ENCODE measurements at places on chromosomes 2 and 18.

GRCh38 chr2:30237966-30238800 is 6.8 kb downstream of the LBH start:
- no peak for DNase-seq

DNA sequence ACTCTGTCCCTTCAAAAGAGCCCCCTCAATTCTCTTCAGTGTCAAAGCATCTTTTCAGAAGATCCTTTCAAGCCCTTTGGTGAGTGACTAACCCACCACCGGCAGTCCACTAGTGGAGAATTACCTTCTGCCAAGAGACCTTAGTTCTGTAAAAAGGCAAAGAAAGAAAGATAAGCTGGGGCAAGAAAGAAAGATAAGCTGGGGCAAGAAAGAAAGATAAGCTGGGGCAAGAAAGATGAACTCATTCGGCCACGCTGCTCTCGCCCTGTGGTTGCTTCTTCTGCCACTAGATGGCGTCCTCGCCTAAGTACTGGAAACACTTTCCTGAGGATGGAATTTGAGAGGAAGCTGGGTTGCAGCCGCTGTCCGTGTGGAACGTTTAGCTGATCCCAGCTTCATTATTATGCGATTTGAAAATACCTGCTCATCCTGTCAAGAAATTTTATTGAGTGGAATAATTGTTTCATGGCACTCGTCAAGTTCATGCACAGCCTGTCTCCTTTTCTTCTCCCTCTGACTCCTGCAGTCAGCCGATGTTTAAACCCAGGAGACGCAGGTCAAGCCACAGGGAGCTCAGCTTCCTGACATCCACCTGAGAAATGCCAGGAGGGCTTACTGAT is 17.3 kb upstream of the ANXA4 start:
- DNase-seq: no peak

- DNase-seq: no peak
Measured at GRCh38 chr2:29562896-29563295, 358.5 kb downstream of the ALK start.

DNA sequence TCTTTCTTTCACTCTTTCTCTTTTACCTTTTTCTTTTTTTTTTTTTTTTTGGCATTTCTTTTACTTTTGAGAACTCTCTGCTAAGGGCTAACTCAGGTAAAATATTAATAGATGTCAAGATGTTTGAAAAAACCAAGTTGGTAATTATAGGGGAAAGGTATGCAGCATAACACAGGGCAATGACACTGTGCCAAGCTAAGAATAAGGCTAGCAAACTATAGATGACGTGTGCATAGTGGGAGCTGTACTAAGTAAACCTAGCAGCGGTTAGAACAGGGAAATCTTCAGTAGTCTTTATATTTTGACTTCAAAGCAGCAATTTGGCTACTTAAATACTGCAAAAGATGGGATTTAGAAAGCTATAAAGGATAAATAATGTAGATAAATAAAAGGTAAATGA is 415.4 kb upstream of the RGPD4 start:
- DNase-seq: no peak

- no peak for DNase-seq
Measured at GRCh38 chr18:23900994-23901393, 113.6 kb upstream of the TTC39C start.

- DNase-seq: no peak
Measured at GRCh38 chr2:8620611-8621382, 61.1 kb upstream of the ID2 start.

- no peak for DNase-seq
Measured at GRCh38 chr2:70789304-70790135, 923 bp downstream of the FIGLA start.

DNA sequence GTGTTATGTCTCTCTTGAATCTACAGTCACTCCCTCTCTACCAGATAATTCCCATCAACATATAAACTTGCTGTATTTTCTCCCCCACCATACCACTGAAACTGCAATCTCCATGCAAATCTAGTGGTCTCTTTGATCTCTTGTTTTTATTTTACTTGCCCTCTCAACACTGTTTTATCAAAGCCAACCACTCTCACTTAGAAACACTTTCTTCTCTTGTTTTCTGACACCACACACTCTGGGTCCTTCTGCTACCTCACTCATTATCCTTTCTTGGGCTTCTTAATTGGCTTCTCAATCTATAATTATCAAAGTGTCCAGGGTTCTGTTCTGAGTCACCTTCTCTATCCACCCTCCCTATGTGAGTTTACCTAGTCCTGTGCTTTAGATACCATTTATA is 2.0 kb upstream of the MCFD2 start:
- DNase-seq: peak; percentile 59

DNA sequence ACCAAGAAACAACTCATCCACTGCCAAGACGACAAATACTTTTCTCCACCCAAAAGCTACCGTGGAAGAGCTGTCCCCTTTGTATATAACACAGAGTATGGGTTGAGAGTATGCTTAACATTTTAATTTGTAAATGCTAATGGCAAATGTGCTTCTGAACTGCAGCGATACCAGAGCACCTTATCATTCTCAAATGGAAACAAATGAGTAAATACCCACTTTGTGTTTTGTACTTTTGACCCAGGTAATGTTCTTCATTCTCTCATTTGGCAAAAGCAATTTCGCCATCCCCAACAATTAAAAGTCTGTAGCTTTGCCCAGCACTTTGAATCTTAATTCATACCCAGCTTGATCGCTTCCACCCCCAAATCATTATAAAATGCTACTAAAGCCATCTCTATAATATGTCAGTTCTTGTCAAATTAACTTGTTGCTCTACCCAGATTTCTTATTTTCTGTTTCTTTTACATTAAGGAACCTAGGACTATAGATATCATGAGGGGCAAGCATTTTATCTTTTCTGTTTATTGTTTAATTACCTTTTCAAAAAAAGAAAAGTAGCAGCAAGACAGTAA is 6.2 kb upstream of the POU3F3 start:
- DNase-seq: no peak

DNA sequence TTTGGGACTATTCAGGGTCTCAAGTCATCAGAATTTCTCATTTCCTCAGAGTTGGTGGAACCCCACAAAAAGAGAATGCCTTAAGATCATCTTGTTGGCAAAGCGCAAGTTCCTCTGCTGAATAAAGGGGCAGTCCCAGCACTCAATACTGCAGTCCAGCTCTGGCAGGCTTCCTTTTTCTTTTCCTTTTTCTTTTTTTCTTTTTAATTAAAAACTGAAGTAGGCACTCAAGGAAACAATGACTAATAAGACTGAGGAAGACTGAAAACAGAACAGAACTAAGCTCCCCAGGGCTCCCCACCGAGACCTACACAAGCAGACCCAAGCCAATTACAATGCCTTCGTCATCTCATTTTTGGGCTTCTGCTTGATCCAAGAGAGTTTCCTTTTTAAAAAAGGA is 82.0 kb downstream of the STK39 start:
- no peak for DNase-seq

DNA sequence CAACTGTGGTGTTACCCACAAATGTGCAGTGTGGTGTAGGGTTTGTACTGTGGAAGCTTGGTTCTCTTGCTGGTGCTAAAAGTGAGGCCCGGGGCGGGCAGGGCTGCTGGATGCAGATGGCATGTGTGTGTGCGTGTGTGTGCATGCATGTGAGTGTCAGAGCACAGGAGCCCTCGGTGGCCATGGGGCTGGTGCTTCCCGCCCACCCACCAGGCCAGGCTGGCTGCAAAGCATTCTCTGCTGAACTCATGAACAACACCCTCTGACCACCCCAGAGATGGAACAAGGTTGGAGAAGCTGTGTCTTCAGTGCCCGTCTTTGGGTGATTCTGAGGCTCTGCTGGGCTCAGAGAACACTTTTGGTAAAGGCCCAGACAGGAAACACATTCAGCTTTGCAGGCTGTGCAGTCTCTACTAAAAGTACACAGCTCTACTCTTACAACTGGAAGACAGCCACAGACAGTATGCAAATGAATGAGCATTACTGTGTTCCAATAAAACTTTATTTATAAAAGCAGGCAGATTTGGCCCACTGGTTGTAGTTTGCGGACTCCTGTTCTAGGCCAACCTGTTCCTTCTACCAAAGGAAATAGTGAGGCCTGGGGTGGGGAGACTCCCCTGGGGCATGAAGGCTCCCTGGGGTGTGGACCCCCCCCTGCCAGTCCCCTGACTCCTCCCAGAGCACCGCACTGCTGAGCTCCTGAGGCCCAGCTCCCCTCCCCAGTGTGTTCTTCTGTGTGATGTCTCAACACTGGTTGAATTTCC is 225.3 kb upstream of the HDAC4 start:
- no peak for DNase-seq

DNA sequence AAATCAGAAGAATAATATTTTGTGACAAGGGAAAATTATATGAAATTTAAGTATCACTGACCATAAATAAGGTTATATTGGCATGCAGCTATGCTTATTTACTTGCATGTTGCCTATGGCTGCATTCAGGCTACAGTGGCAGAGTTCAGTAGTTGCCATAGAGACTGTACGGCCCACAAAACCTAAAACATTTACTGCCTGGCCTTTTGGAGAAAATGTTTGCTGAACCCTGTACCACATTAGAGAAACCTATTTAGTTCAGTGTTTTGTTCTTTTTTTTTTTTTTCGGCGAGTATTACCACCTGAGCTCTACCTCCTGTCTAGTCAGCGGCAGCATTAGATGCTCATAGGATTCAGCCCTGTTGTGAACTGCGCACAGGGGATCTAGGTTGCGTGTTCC is 163.7 kb downstream of the MCFD2 start:
- no peak for DNase-seq

GRCh38 chr2:235216901-235217300 is 265.1 kb downstream of the SH3BP4 start:
- DNase-seq: no peak

GRCh38 chr2:165462443-165462842 is 7.1 kb upstream of the CSRNP3 start:
- DNase-seq: no peak

DNA sequence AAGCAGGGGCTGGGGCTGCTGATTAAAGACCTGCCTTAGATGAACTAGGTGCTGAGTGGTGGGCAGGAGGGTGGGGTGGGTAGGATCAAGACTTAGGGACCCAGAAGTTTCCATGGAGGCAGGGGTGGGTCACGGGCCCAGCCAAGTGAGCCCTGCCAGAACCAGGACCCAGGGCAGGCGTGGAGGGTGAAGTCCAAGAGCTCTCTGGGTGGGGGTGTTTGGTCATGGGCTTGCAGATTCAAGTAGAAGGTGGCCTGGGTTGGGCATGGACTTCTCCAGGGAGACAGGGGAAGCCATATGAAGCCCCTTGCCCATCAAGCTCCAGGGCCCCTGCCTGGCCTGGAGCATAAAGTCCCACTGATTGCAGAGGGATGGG is 168.8 kb downstream of the SMAD7 start:
- DNase-seq: no peak

GRCh38 chr2:143029141-143029540 is 100.1 kb upstream of the ARHGAP15 start:
- no peak for DNase-seq

- no peak for DNase-seq
Measured at GRCh38 chr2:169823996-169824372, 721 bp downstream of the METTL5 start.

GRCh38 chr2:227932001-227932400 is 60.6 kb downstream of the DAW1 start:
- DNase-seq: no peak

DNA sequence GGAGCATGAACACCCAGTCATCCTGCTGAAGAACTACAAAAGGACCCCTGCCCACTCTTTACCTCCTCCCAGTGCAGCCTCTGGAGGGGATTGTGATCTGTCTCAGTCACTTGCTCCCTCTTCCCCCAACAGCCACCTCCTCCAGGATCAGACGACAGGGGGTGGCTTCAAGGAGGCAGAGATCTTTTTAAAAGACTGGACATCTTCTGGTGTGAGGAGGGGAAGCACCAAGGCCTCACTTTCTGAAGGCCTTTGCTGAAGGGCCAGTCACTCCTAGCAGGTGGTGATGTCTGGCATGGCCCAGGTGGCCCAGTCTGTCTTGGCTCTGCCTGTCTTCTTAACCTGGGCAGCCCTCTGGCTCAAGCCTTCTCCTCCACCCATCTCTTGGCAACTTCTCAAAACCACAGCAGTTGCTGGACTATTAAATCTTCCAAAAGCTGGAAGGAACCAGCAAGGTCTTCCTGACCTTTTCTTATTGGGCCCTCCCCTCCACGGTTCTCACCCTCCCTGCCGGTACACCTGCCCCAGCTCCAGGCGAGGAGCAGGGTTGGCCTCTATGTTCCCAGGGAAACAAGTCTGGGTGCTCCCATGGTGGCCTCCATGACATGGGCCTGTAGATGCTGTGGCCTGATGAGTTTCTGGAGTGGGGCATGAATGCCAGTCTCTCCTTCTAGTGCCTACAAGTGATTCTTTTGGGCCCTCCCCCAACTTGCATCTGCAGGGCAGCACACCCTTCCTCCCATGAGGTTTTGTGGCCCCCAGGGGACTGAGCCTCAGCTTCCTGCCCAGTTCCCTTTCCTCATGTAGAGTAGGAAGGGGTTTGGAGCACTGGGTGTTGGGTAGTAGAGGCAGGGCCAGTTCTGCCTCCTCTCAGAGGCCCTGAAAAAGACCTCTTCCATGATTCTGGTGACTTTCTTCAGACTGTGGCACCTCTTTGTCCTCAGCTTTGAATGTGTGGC is 5.0 kb upstream of the ATP6V1B1 start:
- no peak for DNase-seq

GRCh38 chr2:135586148-135586547 is 54.9 kb downstream of the R3HDM1 start:
- no peak for DNase-seq

- DNase-seq: no peak
Measured at GRCh38 chr2:26639685-26640243, 1.4 kb downstream of the CIB4 start.

DNA sequence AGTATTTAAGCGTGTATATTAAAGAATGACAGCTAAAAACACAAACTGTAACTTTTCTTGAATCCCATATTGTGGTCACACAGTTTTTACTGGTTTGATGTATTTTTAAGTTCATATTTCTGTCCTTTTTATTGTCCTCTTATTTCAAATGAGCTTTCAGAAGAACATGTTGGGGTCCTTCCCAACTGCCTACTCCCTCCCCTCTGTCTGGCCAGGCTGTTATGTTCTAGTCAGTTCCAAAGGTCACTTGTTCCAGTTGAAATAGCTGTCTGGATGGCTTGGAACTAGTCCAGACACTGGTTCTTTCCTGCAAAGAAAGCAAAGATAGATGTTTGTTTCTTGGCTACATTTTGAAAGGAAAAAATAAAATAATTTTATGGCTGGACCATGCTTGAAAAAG is 306.9 kb downstream of the GULP1 start:
- no peak for DNase-seq

DNA sequence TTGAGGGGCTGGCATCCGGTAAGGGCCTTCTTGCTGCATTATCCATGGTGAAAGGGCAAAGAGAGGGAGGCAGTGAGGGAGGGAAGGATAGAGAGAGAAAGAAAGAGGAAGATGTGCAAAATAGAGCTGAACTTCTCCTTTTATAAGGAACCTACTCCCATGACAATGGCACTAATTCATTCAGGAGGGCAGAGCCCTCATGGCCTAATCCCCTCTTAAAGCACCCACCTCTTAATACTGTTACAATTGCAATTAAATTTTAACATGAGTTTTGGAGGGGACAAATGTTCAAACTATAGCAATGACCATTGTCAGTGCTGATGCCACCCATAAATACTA is 60.2 kb downstream of the CXCR4 start:
- no peak for DNase-seq

- DNase-seq: no peak
Measured at GRCh38 chr2:154462634-154463033, 235.9 kb upstream of the KCNJ3 start.

GRCh38 chr2:185433824-185434223 is 304.8 kb upstream of the FSIP2 start:
- DNase-seq: no peak

Data from GM12878 (cell line).